ENCODE measurements at places on chromosomes 5 and 9.
A peak's percentile ranks its signal among the peaks of the same experiment; 100 is the strongest.

DNA sequence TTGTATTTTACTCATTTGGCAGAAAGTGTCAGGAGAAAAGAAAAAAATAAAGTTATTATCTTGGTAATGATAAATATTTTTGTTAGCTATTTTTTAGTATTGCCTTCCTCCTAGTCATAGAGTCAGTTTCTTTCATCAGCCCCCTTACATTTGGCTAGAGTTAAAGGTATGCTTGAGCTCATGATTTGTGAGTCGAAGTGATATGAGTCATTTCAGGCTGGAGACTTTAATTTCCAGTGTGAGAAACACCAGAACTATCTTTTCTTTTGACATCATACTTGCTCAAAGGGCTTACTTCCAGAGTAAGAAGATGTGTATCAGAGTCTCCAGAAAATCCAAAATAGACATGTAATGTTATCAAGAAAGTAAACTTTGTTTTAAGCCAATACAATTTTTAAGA, 746.7 kb upstream of the TYRP1 start:
- DNase-seq = no peak

GRCh38 chr5:113053511-113053995, 77.0 kb downstream of the DCP2 start:
- DNase-seq = no peak

DNA sequence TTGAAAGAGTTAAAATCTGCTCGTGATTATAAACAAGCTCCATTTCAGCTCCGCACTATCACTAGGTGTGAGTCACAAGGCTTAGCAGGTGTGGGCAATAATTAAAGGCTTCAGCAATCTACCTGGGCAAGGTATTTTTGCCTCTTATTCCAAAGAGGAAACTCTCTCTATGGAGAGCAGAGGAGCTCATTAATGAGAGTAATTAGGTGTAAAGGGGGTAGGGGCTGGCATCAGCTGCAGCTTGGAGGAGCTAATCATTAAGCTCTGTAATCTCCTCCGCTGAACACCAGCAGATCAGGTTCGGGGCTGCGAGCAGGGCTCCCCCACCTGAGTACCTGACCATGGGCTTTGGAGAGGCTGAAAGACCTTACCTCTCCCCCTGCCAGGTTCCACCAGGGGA, 129.2 kb downstream of the CRB2 start:
- DNase-seq = no peak

- peak; percentile 30 for DNase-seq
Observed at GRCh38 chr5:66171349-66172344, 27.5 kb downstream of the SREK1 start.

- DNase-seq = no peak
Observed at GRCh38 chr5:140556438-140556837, 835 bp downstream of the SRA1 start.

DNA sequence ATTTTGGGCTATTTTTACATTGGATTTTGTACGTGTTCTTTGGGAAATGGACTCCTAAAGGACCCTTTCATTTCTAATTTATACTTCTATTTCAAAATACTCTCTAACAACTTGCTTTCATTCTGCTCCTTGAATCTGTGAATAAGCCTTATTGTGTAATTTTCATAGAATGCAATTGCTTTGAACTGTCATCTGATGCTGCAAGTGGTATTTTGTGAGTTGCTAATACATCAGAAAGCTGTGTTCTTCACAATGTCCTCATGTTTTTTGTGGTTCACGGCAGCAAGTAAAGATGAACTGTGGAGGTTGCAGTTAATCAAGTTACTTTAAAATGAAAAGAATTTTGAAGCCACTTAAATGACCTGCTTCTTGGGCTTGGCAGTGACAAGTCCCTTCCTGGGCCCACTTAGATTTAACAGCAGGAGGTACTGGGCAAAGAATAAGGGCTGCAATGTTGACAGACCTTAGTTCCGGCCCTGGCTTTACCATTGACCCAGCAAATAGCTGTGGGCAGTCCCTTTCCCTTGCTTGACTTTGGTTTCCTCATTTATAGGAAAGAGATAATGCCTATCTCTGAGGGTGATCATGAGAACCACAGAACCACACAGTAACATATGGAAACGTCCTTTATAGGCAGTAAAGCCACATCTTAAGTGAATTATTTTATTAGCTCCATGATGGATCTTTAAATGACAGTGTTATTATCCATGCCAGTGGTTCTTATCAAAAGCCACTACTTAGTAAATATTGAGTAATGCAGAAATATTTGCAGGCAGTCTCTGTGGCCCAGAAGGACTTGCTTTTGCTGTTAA, 54.8 kb downstream of the IQGAP2 start:
- no peak for DNase-seq

DNA sequence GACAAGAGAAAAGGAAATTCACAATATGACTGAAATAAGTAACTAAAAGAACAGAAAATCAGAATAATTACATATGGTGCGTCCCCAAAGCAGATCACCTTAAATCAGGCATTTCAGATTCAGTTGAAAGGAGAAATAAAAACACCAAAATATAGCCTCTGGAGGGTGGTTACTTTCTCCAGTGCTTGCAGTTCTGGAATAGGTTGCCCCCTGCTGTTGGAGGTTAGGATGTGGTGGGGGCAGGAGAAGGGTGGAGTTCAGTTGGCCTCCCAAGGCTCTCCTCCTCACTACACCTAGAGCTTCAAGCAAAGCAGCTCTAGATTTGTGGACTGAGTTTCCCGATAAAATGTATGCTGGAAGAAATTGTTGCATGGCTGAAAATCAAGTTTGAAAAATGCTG, 338.2 kb upstream of the TLE4 start:
- no peak for DNase-seq

DNA sequence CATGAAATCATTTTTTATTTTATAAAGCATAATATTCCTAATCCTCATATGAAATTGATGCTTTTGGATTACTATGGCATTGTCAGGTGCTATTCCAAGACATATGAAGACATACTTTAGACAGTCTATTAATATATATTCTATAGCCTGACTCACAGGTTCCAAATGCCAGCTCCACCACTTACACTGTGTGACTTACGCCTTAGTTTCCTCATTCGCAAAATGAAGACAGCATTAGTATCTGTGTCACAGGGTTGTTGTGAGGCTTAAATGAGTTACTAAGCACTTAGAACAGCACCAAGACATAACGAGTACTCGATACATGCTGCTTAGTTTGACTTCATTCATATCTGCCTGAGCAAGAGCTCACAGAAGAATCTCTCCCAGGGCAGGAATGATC, 132.2 kb upstream of the PTGER4 start:
- no peak for DNase-seq

GRCh38 chr5:75279321-75279720, 42.6 kb upstream of the ANKRD31 start:
- DNase-seq = no peak

GRCh38 chr9:109972026-109972882, 192.3 kb downstream of the PALM2AKAP2 start:
- DNase-seq = no peak

DNA sequence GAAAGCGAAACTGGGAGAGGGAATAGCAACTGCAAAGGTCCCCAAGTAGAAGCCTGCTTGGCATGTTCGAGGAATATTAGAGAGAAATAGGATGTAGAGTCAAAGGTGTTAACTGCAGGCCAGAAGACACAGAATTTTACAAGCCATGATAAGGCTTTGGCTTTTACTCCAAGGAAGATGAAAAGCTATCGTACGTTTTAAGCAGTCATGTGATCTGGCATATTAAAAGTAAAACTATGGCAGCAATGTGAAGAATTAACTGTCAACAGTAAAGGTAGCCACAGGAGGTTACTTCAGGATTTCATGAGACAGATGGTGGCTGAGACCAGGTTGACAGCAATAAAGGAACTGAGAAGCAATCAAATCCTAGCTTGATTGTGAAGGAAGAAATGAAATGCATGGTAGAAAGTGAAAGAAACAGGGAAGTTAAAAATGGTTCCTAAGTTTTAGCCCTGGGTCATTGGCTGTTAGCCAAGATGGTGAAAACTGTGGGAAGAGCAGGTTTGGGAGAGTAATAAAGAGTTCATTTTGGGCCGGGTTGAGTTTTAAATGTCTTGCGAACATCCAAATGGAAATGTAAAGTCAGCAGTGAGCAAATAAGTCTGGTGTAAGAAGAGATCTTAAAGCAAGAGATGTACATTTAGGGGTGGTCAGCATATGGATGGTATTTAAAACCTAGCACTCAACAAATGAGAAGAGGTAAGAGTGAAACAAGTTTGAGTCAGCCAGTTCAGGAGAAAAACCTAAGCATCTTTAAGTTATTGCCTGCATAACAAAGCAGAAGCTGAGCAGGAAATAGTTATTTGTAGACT, 20.3 kb upstream of the TTC33 start:
- no peak for DNase-seq

GRCh38 chr5:176608937-176609723, 826 bp downstream of the GPRIN1 start:
- peak; percentile 58 for DNase-seq

GRCh38 chr5:57976506-57976905, 483.4 kb downstream of the PLK2 start:
- no peak for DNase-seq

DNA sequence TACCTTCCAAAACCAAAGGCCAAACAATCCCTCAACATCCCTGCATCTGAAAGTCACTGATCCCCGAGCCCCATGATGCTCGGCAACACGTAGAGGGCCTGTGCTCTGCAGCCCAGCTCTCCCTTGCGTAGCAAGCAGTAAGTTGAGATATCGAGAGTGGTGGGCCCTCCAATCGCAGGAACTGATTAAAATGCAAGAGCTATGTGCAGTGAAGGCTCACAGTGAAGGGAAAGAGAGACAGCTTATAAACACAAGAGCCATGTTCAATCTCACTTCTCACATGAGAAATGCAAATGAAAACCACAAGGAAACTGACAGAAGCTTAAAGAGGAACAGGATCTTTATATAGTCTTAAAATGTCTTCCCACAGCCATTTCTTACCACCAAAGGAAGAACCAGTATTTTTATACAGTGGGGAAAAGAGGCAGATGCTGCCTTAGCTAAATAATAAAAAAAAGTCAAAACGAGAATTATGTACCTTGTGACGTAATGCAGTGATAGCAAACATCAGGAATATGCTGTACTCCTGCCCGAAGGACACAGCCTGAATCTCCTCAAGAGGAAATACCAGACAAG, 24.6 kb downstream of the TTF1 start:
- DNase-seq = no peak

DNA sequence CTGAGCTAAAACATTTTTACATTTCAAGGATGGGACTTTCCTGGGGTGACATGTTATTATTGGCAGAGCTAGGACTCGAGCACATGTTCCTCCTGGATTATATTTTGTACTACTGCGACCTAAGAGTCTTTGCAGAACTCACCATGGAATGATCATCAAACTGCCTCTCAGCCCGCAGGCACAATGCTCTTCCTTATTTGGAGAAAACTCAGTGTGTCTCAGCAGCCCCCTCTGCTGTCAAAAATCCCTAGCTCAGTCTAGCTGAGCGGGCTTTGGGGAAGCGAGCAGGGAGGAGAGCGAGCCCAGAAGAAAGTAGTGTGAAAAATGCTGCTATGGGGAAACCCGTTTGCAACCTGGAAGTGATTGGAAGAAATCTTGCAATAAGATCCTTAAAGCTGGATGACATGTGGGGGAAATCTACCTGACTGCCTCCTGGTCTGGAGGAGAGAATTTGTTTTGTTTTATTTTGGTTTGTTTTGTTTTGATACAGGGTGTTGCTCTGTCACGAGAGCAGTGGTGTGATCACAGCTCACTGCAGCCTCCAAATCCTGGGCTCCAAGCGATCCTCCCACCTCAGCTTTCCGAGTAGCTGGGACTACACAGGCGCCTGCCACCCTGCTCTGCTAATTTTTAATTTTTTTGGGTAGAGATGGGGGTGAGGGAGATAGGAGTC, 89.9 kb upstream of the CLINT1 start:
- peak; percentile 90 for DNase-seq

DNA sequence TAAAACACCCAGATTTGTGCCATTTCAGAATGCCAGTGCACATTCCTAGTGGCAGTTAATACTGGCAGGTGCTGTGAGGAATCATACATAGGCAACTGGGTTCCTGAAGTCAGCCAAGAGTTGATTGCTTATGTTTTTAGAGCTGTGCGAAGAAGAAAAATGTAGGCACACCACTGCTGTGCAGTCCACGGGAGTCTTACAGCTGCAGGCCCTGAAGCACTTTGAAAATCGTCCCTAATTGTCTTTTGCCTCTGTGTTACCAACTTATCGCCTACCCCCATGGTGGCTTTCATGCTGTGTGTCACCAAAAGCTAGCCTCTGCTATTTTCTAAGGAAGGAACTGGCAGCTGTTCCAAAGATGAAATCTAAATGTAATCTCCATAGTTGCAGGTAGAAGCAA, 263.9 kb downstream of the ARRDC3 start:
- DNase-seq = no peak

- no peak for DNase-seq
Observed at GRCh38 chr5:72836810-72837209, 20.3 kb downstream of the TNPO1 start.

DNA sequence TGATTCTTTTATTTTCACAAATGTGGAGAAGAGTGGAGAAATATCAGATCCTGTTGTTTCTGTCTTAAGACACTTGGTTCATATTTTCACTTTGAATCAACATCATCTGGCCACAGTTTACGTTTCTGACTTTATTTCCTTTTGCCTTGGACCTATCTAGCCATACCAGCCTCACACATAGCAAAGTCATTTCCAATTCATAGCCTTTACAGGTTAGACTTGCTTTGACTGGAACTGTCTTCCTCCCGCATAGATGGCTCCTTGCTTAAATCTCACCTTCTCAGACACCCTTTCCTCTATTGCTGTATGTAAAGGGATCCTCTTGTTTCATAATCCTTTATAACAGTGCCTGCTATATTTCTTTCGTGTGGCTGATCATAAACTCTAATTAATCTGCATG, 297.8 kb downstream of the SH3GL2 start:
- no peak for DNase-seq

DNA sequence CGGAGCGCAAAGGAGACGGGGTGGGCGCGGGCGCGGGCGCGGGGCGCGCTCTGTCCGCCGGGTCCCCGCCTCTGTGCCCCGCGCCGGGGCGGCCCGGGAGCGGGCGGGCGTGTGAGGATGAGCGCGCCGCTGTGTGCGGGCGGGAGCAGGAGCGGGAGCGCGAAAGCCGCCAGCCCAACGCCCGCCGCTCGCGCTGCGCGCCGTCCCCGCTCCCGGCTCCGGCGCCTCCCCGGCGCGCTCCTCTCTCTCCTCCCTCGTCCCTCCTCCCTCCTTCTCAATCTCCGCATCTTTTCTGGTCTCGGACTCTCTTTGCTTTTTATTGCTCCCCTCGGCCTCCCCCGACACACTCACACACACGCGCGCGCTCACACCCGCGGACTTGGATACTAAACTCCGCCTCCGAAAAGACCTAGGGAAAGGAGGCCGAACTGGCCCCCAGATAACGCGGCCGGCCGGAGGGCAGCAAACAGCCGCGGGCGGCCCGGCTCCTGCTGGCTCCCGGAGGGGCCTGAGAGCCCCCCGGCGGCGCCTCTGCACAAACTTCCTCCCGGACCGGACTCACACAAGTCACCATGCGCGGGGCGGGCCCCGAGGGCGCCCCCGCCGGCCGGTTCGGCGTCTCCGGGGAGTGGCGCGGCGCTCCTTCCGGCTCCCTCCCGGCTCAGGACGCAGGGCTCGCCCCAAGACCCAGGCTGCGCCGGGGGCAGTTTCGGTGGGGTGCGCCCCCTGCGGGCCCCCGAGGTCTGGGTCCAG, at the start of gene FIBCD1:
Gene FIBCD1, minus strand, starts transcription at position 596 of the 753 bp plus-strand sequence. CDS start 640 bp downstream, outside the sequence.
- DNase-seq = peak; percentile 8

GRCh38 chr9:87593359-87593980, 95.8 kb downstream of the DAPK1 start:
- DNase-seq = no peak

- no peak for DNase-seq
Observed at GRCh38 chr5:1965925-1966324, 83.2 kb upstream of the IRX4 start.
